SW480 (cell line): ENCODE measurements at places on chromosomes 1 and 21.
A peak's percentile ranks its signal among the peaks of the same experiment; 100 is the strongest.

- peak; percentile 32 for DNase-seq
These were observed 3.2 kb upstream of the NUAK2 start for GRCh38 chr1:205324781-205325180.

DNA sequence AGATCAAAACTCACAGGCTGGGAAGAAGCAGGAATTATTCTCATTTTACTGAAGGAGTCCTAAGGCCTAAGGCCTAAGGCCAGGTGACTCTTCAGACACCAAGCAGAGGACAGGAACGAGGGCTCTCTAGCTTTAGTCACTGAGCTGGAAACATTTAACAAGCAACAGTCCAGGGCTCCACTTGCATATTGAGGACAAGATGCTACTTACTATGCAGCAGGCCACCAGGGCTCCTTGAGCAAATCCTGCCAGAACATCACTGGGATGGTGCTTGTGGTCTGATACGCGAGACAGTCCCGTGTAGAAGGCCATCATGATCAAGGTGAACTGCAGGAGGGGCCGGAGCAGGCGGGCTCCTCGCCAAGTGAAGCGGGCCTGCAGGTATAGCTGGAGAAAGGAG lies 67.6 kb downstream of the PLPP3 start:
- no peak for DNase-seq

DNA sequence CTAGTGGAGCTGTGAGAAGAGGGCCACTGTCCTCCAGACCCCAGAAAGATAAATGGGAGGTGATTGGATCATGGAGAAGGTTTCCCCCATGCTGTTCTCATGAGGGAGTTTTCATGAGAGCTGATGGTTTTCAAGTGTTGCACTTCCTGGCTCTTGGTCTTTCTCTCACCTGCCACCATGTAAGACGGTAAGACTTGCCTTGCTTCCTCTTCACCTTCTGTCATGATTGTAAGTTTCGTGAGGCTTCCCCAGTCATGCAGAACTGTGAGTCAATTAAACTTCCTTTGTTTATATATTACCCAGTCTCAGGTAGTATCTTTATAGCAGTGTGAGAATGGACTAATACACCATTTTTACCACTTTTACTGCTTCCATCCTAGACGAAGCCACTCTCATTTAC lies 27.6 kb downstream of the GPR88 start:
- DNase-seq: no peak

GRCh38 chr1:208264469-208265121 lies 20.4 kb upstream of the PLXNA2 start:
- DNase-seq: no peak

- no peak for DNase-seq
These were observed 19.1 kb downstream of the SIM2 start for GRCh38 chr21:36717976-36718375.

- DNase-seq: no peak
These were observed 13.1 kb downstream of the PCSK9 start for GRCh38 chr1:55052221-55053142.

DNA sequence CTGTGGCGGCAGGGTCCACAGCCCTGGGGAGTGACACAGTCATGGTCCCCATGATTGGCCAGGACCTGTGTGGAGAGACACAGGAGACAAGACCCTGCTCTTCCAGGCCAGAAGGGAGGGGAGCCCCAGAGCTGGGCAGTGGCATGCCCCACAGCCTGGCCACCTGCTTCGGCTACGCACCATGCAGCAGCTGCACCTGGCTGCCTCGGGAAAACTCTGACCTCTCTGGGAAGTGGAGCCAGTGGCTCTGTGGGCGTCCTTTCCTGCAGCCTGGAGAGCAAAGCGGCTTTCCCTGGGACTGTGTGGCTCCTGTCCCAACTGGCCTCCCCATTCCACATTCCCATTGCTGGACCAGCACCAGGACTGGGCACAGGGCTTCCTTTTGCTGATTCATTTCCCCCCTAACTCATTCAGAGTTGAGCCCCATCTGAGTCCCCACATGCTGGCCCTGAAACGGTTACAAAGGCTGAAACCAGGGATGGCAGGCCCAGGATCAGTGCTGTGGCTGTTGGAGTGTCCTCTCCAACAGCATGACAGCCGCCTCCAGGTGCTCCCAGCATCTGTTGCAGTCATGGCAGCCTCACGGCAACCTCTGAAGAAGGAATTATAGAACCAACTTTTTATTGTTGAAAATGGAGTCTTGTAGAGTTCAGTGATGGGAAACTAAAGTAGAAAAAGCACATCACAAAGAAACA lies 15.0 kb downstream of the OXCT2 start:
- no peak for DNase-seq

DNA sequence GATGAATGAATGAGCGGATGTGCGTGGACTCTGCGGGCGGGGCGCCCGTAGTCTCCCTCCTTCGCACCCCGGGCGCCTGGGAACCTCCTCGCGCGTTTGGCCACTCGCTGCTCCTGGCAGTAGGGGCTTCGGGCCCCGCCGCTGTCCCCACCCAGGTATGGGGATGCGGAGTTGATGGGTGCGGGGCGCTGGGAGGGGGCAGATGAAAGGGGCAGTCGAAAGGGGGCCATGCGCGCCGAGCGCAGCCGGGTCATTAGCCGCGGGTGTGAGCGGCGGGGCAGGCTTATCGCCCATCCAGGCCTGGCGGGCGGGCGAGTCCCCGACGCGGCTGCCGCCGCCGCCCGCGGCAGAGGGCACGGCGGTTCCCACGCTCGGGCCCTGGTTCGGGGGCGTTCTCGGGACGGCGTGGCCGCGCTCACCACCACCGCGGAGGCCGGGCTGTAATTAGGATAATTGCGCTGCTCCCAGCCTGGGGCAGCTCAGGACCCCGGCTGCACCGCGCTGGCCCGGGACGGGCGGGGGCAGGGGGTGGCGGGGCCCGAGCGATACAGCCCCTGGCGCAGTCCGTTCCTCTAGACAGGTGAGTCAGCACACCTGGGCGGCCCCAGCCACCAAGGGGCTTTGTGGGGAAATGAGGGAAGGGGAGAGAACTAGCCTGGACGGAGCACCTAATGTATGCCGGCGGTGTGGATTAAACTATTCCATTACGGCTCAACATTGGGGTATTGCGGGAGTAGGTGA lies 22.1 kb upstream of the CITED4 start:
- DNase-seq: no peak

DNA sequence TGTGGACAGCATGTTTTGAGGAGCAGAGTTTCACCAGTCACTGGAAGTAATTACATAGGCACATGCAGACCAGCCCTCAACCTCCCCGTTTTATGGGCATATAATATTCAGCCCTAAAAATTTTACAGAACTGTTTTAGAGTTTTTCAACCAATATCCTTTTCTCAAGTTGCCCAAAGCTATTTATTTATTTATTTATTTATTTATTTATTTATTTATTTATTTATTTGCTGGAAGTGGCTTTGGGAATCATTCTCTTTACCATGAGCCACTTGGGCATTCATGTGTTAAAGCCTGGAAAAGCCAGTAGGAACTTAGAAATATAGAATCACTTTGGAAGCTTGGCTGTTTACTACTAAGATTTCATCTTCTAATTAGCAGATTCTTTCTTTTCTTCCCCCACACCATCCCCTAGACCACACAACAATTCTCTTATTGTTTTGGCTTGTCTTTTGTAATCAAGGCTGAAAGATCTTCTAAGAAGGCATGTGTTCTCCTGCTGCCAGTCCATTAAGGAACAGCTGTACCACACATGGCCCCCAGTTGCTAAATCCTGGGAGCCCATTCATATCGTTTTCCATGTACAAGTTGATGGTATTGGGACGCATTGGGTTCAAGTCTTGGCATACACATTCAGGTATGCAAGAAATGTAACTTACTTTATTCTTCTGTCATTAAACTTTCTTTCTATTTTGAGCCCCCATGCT lies 220.0 kb downstream of the PAPPA2 start:
- DNase-seq: no peak

- no peak for DNase-seq
These were observed 35.4 kb upstream of the SRSF10 start for GRCh38 chr1:24015221-24016210.

- DNase-seq: peak; percentile 2
These were observed 170.8 kb downstream of the NFIA start for GRCh38 chr1:61253059-61253735.

DNA sequence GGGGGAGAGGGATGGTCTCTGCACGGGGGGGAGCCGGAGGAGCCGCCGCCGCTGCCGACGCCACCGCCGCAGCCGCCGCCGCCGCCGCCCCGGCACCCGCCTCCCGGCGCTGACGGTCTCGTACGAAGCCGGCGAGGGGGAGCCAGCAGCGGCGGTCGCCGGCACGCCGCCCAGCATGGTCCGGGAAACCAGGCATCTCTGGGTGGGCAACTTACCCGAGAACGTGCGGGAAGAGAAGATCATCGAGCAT lies 311 bp downstream of the SPEN start:
- no peak for DNase-seq

GRCh38 chr1:21289700-21290545 lies at the start of gene ECE1:
Gene ECE1, minus strand, starts transcription at chr1:21290463. Its CDS starts 49 bp downstream, at chr1:21290414.
- peak; percentile 42 for DNase-seq

DNA sequence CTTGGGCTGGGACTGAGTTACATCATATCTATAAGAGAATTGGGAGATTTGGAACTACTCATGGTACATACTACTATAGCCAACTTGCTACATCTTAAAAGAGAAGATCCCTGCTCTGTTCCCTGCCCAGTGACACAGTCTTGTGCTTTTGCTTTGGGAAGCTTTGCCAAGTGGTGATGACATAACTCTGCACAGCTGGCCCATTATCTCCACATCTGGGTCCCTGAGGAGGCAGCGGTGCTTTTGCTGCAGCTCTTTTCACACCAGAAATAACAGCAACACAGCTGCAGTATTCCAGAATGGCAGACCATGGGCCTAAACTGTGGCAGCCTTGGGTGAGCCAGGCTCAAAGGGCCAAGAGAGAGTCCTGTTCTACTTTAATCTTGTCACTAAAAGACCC lies 296.0 kb downstream of the HHAT start:
- no peak for DNase-seq

GRCh38 chr21:28283641-28284490 lies 708.8 kb downstream of the LTN1 start:
- no peak for DNase-seq

DNA sequence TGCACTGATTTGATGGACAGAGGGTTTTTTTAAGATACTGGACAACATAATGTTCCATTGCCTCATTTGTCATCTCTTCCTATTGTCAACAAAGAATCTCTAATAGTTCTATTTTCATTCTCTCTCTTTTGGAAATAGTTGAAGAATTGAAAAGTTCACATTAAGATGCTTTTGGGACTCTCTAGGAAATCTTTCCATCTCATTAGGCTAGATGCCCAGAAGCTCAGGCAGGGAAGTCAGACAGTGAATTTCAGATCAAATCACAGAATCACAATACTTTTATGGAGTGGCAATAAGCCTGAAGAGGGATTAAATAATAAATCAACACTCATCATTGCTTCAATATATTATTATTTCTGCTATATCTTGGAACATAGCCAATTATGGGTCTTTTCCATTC lies 29.2 kb downstream of the NEGR1 start:
- DNase-seq: no peak

DNA sequence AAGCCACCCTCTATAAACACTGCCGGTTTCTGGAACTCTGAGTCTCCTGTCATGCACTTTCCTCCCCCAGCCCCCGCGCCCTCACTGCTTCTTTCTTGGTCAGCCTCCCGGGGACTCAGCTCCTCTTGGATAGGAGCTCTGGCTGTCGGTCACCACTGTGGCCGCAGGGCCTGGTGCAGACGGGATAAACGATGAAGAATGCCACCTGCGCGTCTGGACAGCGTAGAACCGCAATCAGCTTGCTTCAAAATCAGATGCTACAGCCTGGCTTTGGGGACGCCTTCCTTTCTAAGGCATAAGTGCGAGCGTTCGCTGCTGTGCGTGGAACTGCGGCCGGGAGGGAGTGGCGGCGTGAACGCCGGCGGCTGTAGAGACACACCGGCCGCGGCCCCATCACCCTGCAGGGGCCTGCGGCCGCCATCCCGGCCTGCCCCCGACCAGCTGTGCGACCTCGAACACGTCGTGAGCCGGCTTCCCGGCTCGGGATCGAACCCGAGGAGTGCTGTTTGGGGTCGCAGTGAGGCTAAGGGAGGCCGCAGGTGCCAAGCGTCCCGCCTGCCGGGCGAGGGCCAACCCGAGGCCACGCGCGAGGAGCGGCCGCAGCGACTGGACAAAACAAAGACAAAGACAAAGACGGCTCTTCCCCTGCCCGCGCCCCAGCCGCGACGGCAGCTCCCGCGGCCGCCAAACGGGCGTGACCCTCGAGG lies 688 bp downstream of the PTTG1IP start:
- peak; percentile 37 for DNase-seq

GRCh38 chr21:24445517-24445916 lies 1161.8 kb downstream of the MRPL39 start:
- no peak for DNase-seq

DNA sequence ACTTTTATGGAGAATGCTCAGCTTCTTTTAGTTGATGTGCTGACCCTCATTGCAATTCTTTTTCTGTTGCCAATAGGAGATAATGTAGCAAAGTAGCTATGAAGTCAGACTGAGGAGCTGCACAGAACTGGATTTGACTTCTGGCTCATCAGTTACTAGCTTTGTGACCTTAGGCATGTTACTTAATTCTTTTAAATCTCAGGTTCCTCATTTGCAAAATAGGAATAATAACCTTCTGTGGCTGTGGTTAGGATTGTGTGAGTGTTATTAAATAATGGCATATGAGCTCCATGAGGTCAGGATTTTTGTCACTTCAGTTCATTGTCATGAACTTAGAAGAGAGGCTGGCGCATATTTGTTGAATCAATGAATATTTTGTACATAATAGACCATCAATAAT lies 237.6 kb upstream of the SGIP1 start:
- DNase-seq: no peak
